ENCODE measurements at places on chromosomes 5 and 9. TPM values are rescaled to one million over a fixed set of nuclear protein-coding genes. Genes with fewer than 3 reads are reported as not detected.

IGIP gene
- total RNA-seq = 5.8 TPM

CAVIN4 gene
- total RNA-seq = not detected

SPATA31C1 gene
- not detected for total RNA-seq

ARL10 gene
- total RNA-seq = 5.6 TPM

MPDZ gene
- total RNA-seq = 28.0 TPM

PKD2L2 gene
- not detected for total RNA-seq

SNX30 gene
- total RNA-seq = 9.4 TPM

FIBCD1 gene
- total RNA-seq = 0.65 TPM

GABRA1 gene
- not detected for total RNA-seq

SPATA31A5 gene
- not detected for total RNA-seq

SH3TC2 gene
- total RNA-seq = 7.4 TPM

LCN9 gene
- total RNA-seq = not detected

TEK gene
- 10.5 TPM for total RNA-seq

KIF12 gene
- total RNA-seq = not detected

LAMC3 gene
- not detected for total RNA-seq

CCL27 gene
- not detected for total RNA-seq

ROR2 gene
- total RNA-seq = 33.4 TPM

ANKDD1B gene
- total RNA-seq = 0.16 TPM

LCN2 gene
- not detected for total RNA-seq

PITX1 gene
- total RNA-seq = not detected

STKLD1 gene
- not detected for total RNA-seq

LOX gene
- total RNA-seq = 226 TPM

BARX1 gene
- total RNA-seq = not detected

C5orf52 gene
- total RNA-seq = not detected

SGCD gene
- total RNA-seq = 3.4 TPM

PCDHA8 gene
- total RNA-seq = not detected

PHF24 gene
- total RNA-seq = not detected

CSF1R gene
- not detected for total RNA-seq

ADAMTS16 gene
- not detected for total RNA-seq

PCDHB2 gene
- total RNA-seq = 1.3 TPM

NEUROG1 gene
- total RNA-seq = not detected

PCDH12 gene
- 9.2 TPM for total RNA-seq
